ENCODE measurements at places on chromosomes 5 and 9. TPM values are rescaled to one million over a fixed set of nuclear protein-coding genes. Genes with fewer than 3 reads are reported as not detected.

Gene ANXA2R
- 0.74 TPM for total RNA-seq

Gene PAPPA
- total RNA-seq = 11.0 TPM

Gene MED22
- 34.0 TPM for total RNA-seq

Gene PFN3
- total RNA-seq = not detected

GRCh38 chr9:31639451-31639850 lies 745.0 kb upstream of the ACO1 start:
- DNase-seq = no peak

DNA sequence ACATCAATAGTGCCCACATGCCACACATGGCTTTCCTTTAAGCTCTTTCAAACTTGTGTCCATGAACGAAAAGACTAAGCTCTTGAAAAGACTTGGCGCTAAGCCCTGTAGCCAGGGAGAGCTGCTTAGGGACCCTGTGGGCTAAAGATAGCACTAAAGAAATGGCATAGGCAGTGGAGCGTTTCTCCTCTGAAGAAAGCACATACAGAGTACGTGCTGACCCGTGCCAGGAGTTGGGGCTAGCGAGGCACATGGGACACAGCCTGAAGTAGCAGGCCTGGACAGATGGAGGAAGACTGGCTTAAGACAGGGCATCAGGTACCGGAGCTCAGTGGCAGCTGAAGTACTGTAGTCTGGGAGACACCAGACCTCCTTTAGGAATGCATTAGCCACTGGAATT lies 39.7 kb downstream of the ADGRV1 start:
- DNase-seq = no peak

DNA sequence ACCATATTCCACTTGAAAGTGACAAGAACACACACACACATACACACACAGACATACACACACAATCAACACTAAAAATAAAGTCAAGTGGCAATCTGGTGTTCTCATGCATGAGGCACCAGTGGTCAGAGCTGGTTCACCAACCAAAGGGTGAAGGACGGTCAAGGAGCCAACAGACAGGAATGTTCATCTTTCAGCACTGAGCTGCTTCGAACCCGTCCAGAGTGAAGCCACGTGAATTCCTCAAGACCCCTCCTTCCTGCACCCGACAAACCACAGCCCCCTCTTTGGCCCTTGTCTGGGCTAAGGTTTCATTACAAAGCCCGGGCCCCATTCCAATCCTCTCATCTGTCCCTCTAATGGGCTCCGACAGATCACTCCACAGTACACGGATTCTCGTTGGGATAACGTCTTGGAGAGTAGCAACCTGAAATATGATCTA lies 84.5 kb upstream of the SMIM23 start:
- no peak for DNase-seq

Measured in type B pancreatic cell (in vitro differentiated cells).